Lung microvascular endothelial cell (primary cell): ENCODE measurements at places on chromosomes 4 and X. TPM values are rescaled to one million over a fixed set of nuclear protein-coding genes. Genes with fewer than 3 reads are reported as not detected.

DNA sequence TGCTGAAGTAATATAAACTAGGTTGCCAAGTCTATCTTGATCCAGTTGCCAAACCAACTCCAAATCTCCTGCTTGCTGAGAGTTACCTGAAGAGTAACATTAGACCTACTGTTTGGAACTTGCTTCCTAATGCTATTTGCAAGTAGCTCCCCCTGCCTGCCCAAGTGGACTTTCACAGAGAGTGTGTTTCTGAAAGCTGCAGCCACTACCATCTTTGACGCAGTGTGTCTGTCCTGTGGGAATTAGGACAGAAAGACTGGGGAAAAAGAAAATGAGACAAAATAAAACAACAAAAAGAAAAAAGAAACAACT, 195.0 kb upstream of the HS3ST1 start:
- DNase-seq, result peak; percentile 67

DNA sequence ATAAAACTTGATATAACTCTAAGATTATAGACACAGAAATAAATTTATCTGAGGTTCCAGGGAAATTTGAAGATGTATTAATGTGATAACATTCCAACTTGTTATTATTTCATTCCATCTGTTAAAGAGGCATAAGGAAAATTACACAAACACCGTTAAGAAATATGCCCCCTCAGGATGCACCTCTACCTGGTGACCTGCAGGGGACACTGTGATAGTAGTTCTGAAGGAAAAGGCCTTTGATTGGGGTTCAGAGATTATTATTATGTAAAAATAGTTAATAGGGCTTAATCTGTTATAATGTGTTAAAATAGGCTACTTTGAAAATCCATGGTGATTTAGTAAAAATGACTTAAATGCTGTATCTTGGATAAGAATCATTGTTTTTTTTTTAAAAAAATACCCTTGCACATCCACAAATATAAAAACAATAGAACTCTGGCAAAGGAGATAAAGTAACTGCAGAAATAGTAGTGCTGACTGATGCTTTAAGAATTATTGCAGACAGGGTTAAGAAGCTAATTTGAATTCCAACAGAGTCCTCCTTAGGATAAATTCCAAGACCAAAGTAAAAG, 6.1 kb upstream of the ABRAXAS1 start:
- DNase-seq, result peak; percentile 41

TREX2 gene
- 4.4 and 7.7 TPM in 2 replicates for total RNA-seq

- DNase-seq, result no peak
Measured at GRCh38 chr4:73617256-73617655, 3.0 kb downstream of the RASSF6 start.

GRCh38 chr4:5256421-5256820, 205.1 kb downstream of the STK32B start:
- no peak for DNase-seq

DNA sequence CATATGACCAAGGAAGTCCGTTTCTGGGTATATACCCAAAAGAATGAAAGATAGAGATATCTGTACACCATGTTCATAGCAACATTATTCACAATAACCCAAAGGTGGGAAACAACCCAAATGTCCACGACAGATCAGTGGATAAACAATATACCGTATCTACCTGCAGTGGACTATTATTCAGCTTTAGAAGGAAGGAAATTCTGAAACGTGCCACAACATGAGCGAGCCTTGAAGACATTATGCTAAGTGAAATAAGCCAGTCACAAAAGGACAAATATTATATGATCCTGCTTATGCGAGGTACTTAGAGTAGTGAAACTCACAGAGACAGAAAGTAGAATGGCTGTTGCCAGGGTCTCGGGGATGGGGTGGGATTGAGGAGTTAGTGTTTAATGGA, 75.0 kb downstream of the ANAPC4 start:
- no peak for DNase-seq
